ENCODE measurements at places on chromosomes 3 and 15.
A peak's percentile ranks its signal among the peaks of the same experiment; 100 is the strongest.

DNA sequence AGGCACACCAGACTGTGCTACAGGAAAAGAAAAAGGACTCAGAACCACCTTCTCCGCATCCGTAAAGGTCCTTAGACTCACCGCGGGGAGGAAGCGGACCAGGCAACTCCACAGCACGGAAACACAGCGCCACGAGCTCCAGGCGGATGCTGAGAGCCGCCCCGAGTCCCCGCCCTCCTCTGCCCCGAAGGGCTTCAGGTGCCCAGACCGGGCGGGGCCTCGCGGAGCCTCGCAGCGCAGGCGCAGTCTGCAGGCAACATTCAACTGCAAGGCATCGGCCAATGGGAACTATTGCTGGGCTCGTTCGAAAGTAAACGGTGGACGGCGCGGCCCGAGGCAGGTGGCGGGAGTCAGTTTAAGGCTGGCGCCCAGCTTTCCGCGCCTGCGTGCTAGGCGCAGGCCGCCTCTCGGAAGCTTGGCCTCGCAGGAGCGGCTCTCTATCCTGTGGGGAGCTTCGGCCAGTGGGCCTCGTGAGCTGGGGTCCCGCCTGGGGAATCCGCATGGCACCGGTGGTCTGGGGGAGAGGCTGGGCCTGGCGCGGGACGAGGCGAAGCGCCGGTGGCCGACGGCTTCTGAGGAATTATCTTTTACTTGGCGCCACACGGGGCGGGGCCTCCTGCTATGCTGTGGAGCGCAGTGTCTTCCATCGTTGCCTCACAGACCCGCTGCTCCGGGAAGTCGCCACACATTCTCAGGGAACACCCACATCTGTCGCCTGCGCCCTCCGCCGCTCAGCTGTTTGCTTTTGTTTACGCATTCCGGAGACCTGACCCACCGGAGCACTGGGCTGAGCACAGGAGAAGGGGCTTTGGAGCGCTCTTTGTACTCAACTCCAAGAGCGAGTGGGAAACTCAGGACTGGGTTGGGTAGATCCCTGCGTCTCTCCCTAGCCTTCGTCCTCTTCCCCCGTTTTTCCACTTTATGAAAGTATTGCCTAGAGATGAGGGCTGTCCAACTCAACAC lies at the start of gene TRIM59:
TRIM59 (minus strand) TSS at position 151 of the 963 bp plus-strand sequence. CDS start 10,603 bp downstream, outside the sequence.
- DNase-seq: no peak

DNA sequence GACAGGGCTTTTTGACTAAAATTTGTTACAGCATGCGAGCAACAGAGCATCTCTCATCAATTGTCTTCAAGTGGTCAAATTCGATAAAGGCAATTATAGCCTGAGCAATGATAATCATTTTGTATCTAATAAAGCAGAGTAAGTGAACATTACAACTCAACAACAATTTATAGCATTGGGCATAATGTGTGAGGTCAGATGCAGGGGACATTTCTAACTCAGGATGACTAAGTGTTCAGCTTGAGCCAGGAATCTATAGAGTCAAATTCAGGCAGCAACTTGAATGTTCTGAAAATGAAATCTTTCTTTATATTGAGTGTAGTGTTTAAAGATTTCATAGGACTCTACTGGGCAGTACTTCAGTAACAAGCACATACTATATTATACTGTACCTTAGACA lies 1226.0 kb downstream of the ZPLD1 start:
- DNase-seq: no peak

- peak; percentile 82 for DNase-seq
Measured at GRCh38 chr3:40267937-40268724, 41.4 kb upstream of the EIF1B start.

DNA sequence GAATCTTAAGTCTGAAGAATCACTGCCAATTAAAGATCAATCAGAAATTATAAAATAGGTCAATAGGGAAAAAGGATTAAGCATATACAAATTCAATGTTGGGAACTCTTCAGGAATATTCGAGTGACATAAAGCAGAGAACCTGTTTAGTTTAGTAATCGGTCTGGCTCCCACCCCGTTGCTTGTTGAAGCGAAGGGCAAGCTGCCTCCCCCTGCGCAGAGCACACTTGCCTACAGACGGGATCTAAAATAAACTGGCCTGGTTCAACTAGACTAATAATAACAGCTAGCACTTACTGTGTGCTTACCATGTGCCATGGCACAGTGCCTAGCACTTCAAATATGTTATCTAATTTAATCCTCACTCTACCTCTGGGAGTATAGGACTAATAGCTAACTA lies 8.6 kb downstream of the SEMA6D start:
- DNase-seq: no peak

- DNase-seq: no peak
Measured at GRCh38 chr3:36677331-36678007, 86.9 kb downstream of the DCLK3 start.

- DNase-seq: peak; percentile 85
Measured at GRCh38 chr15:66253418-66254088, at the start of gene MEGF11. TSS of gene MEGF11 (minus strand) at chr15:66253750. CDS start at chr15:66128403, 125,347 bp downstream.

GRCh38 chr3:40035177-40035576 lies 225.8 kb downstream of the MYRIP start:
- no peak for DNase-seq

DNA sequence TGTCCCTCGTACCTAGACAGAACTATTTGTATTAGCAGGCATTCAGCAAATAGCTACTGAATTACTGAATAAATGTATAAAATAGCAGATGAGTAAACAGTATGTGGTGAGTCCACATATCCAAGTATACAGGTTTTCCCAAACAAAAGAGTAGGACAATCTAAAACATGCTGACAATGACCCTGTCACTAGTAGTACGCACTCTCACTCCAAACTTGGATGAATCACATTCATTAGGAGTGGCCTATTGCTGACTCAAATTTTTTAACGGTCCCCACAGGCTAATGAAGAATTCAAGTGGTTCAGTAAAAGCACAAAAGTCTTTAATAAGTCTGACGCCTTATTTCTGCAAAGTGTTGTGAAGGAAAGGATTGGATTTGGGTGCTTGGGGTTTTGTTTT lies 449.3 kb upstream of the THBS1 start:
- DNase-seq: no peak

- DNase-seq: no peak
Measured at GRCh38 chr15:64617727-64618126, 157.3 kb downstream of the ZNF609 start.

DNA sequence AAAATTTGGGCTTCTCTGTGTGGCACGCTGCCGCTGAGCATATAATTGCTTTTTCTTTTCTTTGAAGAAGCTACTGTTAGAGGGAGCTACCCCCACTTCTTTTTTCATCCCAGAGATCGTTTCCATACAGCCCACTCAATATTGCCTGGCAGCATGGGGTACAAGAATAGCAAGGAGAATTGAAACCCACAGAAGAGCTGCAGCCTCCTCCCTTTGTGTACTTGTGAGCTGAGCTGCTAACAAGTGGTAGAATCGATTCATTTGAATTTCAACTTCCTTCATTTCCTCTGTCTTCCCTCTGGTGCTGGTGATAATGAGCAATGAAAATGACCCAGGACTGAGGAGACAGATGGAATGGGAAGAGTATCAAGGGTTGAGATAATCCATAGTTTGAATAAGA lies 64.9 kb downstream of the LRRC3B start:
- DNase-seq: no peak

DNA sequence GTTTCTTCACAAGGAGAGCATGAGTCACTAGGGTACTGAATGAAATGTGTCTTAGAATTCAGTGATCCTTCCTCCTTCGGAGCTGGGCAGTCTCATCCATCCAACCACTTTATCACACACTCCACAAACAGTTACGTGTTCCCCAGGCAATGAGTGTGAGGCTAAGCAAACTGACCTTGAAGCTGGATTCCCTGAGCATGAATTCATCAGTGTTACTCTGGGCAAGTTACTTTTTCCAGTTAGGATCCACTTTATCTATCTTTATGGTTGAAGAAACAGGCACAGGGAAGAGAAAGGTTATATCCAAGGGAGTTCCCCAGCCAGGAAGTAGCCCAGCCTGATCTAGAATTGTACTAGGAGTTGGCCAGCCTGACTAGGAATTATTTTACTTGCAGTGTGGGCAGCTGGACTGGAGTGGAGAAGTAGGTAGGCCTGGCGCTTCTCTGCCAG lies 17.1 kb upstream of the GCNT3 start:
- DNase-seq: no peak

- DNase-seq: no peak
Measured at GRCh38 chr3:195013411-195014361, 257.3 kb downstream of the XXYLT1 start.

DNA sequence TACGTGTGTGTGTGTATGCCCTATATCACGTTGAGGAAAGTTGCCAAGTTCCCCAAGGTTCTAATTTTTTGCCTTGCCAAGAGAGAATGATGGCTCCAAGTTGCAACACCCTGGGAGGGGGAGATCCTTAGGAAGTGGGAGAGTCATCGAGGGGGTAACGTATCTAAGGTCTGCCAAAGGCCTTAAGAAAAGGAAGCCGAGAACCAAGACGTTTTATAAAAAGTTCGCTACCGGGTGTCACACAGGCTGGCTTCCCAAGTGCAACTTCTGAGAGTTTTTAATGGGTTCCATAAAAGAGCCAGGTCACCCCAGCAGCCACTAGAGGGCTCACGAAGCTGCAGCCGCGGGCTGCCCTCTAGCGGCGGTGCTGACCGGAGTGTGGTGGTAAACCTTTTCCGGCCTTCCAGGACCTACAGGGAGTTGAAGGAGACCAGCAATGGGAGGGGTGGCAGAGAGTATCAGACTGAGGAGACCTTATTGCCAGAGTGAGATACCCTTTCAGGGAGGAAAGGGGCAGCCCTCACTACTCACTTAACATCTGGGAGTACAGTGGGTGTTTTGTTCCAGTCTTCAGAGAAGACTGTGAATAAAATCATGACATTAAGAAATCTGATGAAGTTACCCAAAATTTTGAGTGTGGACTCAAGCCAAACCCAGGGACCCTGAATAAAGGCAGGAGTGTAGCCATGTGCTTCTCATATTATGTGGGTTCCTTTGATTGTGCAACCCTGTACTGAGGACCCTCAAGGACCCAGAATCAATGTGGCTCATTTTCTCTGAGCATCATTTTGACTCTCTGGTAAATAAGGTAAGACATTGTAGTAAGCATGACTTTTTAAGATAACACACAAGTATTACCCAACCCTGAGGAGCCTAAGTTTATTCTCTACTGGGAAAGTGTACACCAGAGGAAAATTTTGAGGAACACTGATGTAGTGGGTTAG lies 2.5 kb upstream of the RFX7 start:
- DNase-seq: peak; percentile 70

- no peak for DNase-seq
Measured at GRCh38 chr3:149371001-149371722, 6.3 kb downstream of the TM4SF1 start.

DNA sequence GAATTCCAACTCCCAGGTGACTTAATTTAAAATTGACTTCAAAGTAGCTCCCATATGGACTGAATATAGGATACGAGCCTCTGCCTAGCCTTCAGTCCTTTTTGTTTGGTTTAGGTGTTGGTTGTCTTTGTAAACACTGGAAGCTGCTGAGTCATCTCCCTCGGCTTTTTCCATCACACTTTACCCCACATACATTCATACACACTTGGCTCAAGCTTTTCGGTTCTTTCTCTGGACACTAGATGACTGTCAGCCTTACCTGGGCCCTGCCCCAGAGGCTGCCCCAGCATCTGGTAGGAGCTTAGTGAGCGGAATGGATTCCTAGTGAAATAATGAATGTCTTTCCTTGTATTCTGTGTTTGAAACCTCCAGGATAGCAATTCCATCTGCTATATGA lies 201.5 kb upstream of the IL12A start:
- DNase-seq: no peak

- DNase-seq: no peak
Measured at GRCh38 chr15:40806672-40807027, 239 bp upstream of the ZFYVE19 start.

DNA sequence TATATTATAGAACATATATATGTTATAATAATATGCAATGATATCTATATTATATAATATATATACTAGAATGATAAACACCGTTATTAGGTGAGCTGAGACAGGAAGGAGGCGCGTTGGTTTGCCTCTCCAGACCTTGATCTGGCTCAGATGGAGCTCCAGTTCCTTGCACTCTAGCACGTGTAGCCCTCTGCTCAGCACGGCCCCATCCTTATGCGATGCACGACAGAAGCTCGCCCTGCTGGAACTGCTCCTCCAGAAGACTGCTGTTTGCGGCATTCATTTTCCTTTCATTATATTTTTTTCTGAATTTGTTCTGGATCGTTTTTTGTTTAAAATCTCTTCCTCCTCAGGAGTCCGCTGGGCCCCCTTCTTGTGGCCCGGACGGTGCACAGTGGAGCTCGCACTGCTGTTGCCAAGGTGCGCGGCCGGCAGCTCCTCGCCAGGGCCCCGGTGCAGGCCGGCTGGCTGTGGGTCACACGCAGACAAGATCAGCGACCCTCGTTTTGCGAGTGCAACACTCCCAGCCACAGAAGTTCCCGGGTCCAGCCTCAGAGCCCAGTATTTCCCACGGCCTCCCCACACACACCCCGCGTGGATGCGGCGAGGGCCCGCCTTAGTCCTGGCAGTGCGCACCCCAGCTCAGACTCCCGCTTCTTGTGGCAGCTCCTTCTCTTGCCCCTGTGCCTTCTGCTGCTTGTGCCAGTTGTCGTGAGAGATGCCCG lies 112.2 kb downstream of the CHL1 start:
- no peak for DNase-seq

GRCh38 chr15:90895571-90896117 lies 7.5 kb upstream of the MAN2A2 start:
- no peak for DNase-seq

DNA sequence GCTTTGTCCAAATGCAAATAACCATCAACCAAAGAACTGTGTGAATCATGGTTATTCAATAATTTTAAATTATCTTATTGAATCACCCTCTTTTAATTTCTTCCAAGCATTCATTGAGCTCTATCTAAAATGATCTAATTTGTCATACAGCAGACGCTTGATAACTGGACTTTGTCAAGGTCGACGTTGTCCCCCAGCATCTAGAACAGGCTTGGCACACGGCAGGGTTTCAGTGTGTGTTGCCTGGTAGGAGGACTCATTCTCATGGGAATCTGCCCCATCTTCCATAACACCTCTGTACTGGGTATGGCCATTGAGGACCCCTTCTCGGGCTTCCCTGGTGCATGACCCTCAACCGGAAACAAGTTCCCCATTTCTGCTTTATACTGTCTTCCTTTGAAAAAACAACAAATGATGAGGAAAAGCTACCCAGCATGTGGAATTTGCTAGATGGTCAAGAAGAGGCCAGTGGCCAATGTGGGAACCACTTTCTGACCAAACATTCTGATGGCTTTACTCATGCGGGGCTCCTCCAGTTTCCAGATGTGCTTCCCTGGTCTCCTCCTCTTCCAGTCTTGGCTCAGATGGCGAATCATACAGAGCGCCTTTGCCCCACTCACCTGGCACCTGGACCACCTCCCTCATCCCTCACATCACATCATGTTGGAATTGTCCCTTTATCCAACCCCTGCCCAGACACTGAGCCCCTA lies 41.7 kb upstream of the SEC22A start:
- DNase-seq: no peak

- no peak for DNase-seq
Measured at GRCh38 chr3:39639344-39640236, 169.8 kb upstream of the MYRIP start.

GRCh38 chr3:185561374-185561943 lies 9.1 kb upstream of the LIPH start:
- no peak for DNase-seq

Data from NCI-H1417 (cell line).